ENCODE measurements at places on chromosomes 13 and 19.

- DNase-seq, result peak; percentile 58
Observed at GRCh38 chr13:114222461-114222968, 12.2 kb upstream of the CDC16 start.

DNA sequence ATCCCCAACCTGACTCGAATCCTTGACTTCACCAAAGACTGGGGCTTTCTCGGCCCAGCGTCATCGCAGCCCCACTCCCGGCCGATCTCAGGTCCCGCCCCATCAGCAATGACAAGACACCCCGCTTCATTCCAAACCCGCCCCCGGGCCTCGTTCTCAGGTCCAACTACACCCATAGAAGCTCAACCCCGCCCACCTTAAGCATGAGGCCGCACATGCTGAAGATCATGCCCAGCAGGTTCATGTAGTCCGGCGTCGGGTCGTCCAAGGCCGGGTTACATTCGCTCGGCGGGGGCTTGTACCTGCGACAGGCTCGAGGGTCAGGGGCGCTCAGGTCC lies 2.3 kb downstream of the WDR83 start:
- peak; percentile 60 for DNase-seq

DNA sequence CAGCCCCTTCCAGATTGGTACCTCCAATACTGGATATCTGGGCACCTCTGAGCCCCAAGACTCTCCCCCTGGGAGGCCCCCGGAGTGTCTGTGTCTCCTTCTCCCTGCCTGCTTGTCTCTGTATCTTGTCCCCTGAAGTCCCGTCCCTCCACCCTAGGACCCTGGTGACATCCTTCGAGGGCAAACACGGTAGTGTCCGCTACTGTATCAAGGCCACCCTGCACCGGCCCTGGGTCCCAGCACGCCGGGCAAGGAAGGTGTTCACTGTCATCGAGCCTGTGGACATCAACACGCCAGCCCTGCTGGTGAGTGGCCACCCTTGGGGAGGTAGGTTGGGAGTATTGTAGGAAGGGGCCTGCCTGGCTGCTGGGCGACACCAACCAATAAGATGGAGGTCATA lies 844 bp downstream of the ARRDC2 start:
- DNase-seq, result no peak

- DNase-seq, result no peak
Observed at GRCh38 chr19:30062907-30063649, 121.0 kb downstream of the URI1 start.

DNA sequence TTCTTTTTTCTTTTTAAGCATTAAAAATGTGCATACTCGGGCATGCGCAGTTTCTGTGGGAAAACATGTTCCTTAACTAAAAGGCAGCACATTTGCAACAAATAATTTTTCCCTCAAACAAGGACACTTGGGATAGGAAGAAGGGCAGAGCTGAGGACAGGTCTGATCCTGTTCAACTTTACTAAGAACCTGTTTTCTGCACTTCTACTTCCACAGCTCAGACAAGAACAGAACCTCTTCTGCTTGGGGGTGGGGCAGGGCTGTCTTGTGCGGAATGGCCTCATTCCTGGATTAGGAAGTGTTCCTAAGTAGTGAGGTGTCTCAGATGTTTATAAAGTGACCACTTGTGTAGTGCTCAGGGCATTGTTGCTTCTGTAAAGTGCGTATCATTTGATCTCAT lies 18.3 kb downstream of the SAFB start:
- no peak for DNase-seq

- peak; percentile 66 for DNase-seq
Observed at GRCh38 chr19:13163609-13164342, 13.6 kb downstream of the IER2 start.

DNA sequence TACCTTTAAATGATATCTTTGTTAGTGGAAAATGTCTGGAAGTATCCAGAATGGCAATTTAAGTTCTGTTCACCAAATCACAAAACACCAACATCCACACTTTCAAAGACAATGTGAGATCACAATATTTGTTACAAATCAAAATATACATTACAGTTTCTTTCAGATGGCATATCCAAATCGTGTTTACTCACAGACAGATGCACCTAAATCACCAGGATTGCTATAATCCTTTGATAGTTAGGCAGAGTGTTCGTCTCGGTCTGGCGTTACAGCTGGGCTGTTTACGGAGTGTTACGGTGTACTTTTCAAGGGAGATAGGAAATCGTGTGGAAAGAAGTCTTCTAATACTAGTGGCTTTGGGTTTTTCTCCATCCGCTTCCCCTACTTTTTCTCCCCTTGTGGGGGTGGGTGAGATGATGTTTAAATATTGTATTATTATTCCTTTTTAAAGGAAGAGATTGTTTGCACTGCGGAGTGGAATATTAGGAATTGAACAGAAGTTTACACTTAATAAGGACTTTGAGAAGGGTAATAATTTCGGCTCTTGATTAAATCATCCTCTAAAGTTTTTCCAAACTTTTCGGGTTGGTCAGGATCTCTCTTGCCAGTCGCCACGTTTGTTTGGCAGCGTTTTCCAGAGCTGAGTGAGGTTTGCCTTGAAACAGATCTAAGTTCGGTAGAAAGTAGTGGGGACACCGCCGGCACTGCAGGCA lies 1.8 kb downstream of the MAB21L1 start:
- DNase-seq, result no peak

DNA sequence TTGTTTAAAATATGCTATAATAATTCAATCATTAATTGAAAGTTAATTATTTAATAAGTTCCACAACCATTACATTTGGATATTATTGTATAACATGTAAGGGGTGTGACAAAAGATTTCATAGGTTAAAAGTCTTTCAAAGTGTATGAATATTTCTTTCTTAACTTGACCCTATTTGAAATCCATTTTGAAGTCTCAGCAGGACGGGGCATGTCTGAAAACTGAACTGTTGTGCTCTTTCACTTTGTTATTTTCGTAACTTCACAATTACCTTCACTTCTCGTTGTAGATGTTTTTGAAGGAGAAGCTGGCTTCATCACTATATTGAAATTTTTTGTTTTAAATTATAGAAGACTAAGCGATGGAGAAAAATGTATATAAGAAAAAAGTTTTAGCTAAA lies 1775.7 kb downstream of the PCDH9 start:
- DNase-seq, result no peak

GRCh38 chr13:60431108-60431700 lies 34.2 kb downstream of the TDRD3 start:
- DNase-seq, result peak; percentile 26

DNA sequence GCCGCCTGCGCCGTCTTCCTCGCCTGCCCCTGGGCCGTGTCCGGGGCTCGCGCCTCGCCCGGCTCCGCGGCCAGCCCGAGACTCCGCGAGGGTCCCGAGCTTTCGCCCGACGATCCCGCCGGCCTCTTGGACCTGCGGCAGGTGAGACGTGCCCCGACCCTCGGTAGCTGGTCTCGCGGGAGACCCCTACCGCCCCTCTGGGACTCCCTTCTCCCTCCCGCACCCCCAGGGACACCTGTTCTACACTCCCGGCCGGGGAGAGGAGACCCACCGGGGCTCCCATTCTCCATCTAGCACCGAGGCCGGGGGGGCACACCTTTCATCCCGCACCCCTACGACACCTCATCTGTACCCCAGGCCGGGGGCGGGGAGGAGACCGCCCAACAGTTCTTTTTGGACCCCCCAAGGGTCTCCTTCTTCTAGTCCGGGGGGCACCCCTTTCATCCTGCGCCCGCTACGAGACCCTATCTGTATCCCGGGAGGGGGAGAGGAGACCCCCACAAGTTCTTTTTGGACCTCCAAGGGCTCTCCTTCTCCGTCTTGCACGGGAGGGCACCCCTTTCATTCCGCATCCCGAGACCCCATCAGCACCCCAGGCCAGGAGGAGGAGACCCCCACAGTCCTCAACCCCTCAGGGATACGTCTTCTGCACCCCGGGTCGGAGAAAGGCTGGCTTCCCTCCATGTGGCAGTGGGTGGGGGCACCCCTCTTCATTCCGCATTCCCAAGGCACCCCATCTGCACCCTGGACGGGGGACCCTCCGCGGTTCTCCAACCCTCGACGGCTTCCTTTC lies 533 bp downstream of the TNFSF9 start:
- DNase-seq, result no peak

DNA sequence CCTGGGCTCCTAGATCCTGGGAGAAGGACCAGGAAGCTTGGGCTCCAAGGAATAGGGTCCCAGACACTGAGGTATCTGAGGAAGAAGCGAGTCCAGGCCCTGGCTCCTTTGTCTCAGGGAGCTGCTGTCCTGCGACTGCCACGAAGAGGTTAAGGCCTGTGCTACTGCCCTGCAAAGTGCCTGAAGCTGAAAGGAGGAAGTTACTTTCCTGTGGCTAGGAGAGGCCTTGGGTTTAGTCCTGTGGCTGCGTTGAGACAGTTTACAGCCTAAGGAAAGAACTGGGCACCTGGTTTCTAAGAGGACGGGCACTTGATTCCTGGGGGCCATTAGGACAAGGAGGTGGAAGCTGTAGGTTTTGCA lies 2.8 kb downstream of the MYADM start:
- no peak for DNase-seq

DNA sequence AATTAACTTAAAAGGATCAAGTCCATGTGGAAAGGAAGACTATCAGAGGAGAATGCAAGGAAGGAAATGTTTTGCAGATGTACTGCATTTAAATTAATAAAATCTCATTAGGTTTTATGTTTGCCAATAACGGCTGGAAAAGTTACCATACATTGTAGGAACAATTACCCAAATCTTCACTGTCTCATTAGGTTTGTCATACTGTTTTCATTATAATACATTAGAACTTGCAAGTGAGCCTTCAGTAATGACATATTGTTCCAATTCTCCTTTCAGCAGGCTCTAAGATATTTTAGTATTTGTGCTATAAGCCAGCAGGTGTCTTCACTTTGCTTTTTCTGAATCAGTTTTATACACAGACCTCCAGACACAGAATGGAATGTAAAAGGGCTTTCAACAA lies 661.6 kb upstream of the KLHL1 start:
- DNase-seq, result no peak

DNA sequence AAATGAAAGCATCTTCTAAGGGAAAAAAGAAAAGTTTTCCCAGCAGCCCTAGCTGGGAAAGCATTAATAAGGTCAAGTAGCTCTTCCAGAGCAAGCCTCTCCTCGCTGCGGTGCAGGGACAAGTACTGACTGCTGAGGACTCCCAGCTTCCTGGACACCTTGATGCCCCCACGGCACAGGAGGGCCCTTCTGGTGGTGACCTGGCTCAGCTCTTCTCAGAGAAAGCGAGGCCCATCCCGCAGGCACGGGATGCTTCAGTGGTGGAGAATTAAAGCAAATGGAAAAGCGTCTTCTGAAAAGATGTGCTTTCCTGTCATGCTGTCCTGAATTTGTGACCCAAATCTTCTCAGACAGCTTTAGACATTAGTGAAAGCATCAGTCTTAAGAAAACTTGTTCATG lies 38.8 kb upstream of the LATS2 start:
- DNase-seq, result no peak

GRCh38 chr19:35745328-35746086 lies at the start of the genes PSENEN and U2AF1L4:
Gene PSENEN (plus strand): TSS chr19:35745651. CDS start chr19:35745931, 280 bp downstream.
Gene U2AF1L4 (minus strand): TSS chr19:35745418. CDS start chr19:35745391, 27 bp downstream.
- peak; percentile 97 for DNase-seq

DNA sequence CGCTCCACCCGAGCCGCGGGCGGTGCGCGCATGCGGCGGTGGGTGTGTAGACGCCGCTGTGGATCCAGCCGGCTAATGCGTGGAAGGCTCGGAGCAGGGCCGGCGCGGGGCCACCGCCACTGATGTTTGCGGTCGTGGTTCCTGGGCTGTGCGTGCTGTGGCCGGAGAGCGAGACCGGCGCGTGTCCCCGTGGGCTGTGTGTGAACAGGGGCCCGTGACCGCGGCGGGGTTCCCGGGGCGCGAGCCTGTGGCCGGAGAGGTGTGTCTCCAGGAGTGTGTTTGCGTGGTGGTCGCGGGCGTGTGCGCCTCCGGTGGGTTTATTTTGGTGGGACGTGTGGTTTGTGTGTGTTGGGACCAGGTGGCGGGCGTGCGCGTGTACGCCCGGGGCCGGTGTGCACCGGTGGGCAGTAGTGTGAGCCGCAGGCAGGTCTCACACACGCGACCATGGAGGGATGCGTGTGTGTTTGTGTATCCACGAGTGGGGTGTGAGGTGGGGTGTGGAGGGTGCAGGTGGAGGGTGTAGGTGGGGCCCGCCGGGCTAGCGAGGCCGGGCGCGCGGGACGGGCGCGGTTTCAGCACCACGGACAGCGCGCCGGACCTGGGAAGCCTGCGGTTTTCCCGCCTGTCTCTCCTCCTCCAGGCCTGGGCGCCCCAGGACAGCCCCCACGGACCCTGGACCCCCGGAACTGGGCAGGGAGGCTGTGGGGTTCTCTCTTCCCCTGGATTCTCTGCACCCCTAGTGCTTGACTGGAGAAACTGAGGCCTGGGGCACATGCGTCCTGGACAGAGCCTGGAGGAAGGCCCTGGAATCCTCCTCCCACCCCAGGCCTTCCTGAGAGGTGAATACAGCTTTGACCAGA lies 1.6 kb downstream of the HCN2 start:
- no peak for DNase-seq

DNA sequence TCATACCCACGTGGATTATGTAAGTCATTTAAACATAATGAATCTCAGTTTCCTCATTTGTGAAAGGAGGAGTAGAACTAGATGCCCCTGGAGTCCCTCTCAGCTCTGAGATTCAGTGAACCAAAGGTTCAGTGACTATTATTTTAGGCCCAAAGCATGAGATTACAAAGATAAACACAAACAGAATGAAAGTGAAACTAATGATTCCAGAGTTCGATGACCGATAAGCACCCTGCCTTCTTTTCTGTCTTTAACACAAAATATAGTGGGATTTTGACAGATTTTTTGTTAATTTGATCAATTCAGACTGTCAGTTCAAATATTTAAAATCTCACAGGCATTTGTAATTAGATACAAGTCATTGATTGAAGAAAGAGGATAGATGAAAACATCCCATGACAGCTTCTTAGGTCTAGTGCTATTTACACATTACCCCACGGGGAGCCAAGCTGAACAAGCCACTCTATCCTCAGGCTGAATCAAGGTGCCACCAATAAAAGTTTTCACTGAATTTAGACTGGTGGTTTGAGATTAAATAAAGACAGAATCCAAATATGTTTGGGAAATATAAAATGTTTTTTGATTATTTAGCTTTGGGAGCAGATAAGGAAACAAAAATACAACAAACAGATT lies 64.6 kb upstream of the RAP2A start:
- DNase-seq, result no peak

DNA sequence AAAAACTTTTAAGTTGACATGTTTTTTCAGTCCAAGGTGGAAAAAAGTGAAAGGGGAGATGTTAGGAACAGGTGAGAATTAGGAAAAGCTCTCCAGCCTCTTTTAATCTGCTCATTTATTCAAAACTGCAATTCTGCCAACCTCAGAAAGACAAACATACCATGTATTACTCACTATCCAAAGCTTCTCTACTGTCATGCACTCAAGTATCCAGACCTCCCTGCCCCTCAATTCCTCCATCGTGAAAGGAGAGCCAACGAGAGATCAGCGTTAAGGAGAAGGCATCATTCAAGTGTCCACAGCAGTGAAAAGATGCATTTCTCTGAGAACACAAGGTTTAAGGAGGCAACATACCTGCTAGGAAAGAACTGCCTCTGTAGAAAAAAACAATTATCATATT lies 24.5 kb downstream of the DIAPH3 start:
- peak; percentile 63 for DNase-seq

All from brain microvascular endothelial cell (primary cell).